Right hindlimb (tissue), 1 donor: ENCODE measurements at places on chromosomes 5 and 9.
A peak's percentile ranks its signal among the peaks of the same experiment; 100 is the strongest.

DNA sequence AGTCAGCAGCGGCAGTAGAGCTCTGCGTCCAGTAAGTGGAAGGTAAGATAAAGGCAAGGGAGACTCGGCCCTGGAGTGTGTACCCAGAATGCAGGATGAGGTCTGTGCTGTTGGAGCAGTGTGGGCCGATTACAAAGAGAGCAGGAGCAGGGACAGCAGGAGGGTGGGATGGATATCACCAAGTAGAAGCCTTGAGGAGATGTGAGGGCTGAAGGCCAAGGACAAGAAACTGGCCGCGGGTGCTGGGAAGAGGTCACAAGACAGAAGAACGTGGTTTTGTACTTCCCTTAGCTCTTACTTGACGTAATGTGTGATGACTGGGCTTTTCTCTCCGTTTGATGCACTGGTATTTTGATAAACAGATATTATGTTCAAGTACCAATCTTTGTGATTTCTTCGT lies 43.7 kb downstream of the OR2V1 start:
- DNase-seq = no peak

- no peak for DNase-seq
Observed at GRCh38 chr9:32258482-32258881, 126.0 kb upstream of the ACO1 start.

GRCh38 chr5:170573660-170574059 lies 69.8 kb downstream of the KCNIP1 start:
- no peak for DNase-seq

DNA sequence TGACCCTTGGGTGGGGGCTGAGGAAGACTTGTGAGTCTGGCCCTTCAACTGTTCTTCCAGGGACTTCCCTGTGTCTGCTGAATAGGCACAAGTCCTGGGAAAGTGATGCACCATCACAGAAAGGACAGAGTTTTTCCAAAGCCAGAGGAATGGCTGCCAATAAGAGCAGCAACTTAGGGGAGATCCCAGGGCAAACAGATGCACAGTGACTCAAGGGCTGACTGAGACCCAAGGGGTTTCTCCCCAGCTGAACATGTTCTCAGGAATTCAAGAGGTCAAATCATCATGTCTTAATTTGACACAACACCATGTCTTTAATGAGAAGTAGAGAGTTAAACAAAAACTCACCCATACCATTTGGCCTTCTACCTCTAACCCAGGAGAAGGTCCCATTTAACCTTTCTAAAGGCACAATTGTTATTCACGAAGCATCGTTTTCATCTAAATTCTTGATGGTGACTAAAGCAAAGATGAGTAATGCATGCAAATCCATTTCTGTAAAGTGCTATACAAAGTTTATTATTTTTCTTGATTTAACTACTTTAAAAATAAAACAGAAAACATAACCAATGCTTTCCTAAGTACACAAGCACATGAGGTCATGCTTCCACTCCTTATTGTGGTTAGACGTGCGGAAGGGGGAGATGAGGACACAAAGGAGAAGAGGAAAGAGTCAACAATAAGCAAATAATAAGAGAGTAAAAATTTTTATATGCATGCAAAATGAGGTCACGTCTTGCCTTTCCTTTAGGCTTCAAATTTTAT lies 324.1 kb downstream of the PLK2 start:
- no peak for DNase-seq

- DNase-seq = no peak
Observed at GRCh38 chr5:135553688-135554462, 18.1 kb upstream of the NEUROG1 start.

GRCh38 chr5:121313886-121314285 lies 537.8 kb upstream of the FTMT start:
- DNase-seq = no peak

GRCh38 chr5:10331341-10331796 lies 22.1 kb upstream of the MARCHF6 start:
- peak; percentile 80 for DNase-seq

- no peak for DNase-seq
Observed at GRCh38 chr9:128579194-128579593, 26.8 kb downstream of the SPTAN1 start.

DNA sequence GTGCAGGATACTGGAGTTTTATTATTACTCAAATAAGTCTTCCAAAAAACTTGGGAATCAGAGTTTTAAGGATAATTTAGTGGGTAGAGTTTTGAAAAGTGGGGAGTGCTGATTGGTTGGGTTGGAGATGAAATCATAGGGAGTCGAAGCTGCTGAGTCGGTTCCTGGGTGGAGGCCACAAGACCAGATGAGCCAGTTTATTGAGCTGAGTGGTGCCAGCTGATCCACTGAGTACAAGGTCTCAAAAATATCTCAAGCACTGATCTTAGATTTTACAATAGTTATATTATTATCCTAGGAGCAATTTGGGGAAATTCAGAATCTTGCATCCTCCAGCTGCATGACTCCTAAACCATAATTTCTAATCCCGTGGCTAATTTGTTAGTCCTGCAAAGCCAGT lies 804.9 kb upstream of the SEMA6A start:
- no peak for DNase-seq

DNA sequence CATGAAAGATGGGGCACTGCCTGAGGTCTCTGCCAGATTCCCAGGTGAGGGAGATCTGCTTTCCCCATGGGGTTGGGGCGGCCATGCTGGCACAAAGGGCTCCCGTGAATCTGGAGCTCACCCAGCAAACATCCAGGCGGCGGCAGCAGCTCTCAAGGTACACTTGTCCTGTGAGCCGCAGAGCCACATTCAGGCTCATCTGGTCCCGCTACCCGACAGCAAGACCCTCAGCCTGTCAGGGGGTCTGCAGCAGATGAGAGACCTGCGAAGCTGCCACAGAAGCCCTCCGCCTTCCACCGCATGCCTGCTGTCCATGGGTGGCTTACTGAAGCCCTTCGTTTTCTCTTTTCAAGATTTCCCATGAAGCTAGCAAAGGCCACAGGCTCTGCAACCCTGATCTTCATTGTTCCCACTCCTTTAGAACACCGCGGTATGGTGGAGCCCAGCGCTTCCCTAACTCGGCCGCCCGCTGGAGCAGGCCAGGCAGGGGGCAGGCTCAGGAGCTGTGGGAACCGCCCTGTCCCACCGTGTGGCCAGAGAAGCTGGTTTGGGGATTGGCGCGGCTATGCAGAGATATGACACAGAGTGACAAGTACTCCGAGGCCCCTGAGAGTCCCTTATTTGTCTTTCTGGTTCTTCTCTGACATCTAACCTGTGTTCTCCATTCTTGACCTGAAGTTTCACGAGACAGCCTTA lies 8.8 kb downstream of the LRRC14B start:
- no peak for DNase-seq

DNA sequence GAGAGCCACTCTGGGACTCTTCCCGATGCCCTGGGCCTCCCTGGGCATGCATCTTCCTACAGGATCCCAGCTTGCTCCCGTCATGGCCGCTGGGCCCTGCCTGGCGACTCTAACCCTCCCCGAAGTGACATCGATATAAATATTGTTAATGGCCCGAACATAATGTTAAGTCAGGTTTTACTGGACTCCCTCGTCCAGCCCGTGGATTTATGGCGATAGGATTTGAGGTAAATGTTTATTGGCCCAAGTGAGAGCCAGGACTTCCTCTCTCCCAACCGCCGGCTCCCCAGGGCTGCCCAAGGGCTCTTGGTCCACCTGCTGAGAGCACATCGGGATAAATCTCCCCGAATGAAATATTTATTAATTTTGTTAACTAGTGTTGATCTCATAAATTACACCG lies 246.3 kb downstream of the PBX3 start:
- DNase-seq = no peak

DNA sequence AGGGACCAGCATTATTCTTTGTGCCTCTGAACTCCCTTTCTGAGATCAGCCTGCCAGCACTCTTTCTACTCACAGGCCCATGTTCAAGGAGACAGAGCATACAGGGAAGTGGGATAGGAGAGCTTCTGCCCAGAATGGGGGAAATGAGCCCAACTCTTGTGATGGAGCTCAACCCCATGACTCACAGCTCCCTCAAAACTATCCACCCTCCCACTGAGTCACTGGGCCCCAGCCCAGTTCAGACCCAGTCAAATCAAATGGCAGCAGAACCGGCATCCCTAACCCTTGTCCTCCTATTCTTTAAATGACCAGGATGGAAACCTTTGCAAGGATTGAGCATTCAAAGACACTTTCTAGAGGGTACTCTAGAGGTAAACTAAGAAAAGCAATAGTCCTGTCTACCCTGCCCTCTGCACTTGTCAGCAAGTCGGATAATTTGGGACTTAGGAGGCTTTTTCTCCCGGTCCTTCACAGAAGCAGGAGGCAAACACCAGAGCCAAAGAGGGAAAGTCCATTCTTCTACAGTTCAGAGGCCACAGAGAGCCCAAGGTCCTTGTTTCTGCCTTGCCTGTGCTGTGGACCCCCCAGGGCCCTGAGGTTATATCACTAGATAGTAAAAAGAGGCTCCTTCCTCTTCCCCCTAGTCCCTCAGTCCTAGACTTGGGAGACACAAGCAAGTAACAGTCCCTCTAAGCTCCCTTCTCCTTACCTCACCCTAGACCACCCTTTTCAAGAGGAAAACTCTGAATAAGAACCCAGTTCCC lies 3.2 kb downstream of the ATOSB start:
- DNase-seq = no peak

DNA sequence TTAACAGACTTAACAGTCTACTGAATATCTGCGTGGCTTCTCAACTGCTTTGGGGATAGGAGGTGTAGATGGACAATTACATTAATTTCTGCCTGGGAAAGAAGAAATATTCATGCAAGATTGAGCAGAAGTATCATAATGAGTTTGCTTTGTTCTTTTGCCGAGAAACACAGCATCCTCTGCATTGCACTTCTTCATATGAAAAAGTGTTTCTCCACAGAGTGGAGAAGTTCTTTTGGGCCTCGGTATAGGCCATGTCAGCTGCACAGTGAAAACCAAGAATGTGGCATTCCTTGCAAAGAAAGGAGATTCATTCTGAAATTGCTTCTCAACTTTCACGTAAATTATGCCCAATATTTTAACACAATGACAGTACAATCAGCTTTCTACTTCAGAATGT lies 17.6 kb upstream of the SNX2 start:
- no peak for DNase-seq

- DNase-seq = no peak
Observed at GRCh38 chr9:117470902-117471301, 56.0 kb upstream of the ASTN2 start.

DNA sequence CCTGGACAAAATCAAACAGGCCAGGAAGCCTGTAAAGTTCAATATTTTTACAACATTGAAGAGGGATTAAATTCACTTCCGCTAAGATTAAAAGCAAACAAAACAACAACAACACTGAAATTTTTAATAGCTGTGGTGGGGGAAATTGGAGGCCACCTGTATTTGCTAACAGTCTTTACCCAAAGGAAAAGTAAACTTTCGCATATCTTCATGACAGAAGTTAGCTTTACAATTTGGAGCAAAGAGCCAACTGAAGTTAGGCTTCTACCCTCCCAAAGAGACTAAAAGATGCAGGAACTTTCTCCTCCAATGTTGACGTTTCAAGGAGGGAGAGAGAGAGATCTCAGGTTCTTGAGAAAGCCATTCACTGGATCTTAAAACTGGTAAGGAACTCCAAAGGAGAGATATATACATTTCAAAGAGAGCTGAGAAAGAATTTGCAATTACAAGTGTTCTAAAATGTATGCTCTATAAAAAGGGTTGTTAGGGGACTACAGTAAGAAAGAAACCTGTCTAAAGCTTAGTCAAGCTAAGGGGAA lies 349.2 kb upstream of the CDH9 start:
- no peak for DNase-seq

- no peak for DNase-seq
Observed at GRCh38 chr5:127839496-127840197, 136.5 kb downstream of the CCDC192 start.

GRCh38 chr5:10351199-10351905 lies 2.1 kb upstream of the MARCHF6 start:
- DNase-seq = no peak

DNA sequence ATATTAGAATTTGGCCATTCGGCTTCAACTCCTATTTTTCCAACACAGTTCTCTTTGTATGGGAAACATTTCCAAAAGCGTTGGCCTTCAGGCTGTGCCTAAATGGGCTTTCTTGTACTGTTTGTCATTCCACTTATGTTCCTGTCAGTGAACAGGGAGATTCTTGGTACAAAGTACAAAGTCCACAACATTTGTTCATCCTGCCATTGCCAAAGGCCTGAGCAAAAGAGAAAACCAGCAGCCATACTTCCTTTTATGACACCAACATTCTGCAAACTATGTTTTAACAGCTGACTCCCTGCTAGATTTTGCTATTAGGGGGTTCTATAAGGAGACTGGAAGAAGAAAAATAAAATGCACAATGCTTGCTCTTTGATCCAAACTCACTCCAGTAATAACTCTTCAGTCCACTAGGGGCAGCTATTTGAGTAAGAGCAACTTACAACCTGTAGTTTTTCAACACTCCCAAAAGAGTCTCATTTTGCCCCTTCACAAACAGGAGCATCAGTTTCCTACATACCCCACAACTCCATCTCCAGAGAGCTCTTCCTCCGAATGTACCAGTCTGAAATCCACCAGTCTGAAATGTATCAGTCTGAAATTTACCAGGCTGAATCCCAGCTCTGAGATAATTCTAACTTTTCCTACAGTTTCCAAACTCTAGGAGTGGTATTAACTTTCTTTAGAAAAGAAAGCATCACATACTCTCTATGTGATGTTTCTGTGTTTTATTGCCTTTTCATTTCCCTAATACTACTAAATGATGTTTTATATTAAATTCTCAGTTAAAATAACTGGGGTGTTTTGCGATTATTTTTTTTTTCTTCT lies 693.8 kb downstream of the DNAH5 start:
- no peak for DNase-seq

DNA sequence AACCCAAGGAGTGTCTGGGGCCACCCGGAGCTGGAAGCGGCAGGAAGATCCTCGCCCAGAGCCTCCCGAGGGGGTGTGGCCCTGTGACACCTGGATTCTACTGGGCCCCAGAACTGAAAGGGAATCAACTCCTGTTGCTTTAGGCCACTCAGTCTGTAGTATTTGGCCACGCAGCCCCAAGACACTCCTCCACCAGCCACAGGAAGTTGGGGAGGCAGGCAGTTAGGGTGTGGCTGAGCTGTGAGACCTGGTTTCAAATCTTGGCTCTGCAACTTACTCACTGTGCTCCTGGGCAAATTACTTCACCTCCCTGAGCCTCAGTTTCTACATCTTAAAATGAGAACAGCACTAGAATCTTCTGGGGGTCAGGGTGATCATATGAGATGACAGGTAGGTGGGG lies 119.8 kb upstream of the PPP1R26 start:
- no peak for DNase-seq

- DNase-seq = no peak
Observed at GRCh38 chr9:116378873-116379272, 225.3 kb downstream of the PAPPA start.

DNA sequence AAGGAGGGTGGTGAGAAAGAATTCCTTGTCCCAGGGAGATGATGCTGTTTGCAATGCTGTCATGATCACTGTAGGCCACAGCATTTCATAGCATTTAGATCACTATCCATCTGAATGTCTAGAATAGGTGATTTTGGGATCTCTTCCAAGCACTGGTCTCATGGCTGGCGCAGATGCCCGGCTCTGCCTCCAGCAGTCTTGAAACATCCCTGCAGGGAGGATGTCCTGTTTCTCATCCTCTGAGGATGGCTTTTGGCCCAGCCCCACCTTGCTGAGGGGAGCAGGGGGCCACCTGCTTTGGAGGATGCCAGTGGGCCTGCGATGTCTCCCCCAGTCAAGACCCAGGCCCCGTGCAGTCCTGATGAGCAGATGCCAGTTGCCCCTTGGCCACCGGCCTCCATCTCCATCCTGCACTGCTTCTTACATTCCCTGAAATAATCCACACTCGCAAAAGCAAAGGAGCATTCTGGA lies 63.5 kb upstream of the GARNL3 start:
- DNase-seq = no peak

- no peak for DNase-seq
Observed at GRCh38 chr5:95715799-95716461, 15.2 kb upstream of the RHOBTB3 start.
